ENCODE measurements at places on chromosomes 2 and 18.

DNA sequence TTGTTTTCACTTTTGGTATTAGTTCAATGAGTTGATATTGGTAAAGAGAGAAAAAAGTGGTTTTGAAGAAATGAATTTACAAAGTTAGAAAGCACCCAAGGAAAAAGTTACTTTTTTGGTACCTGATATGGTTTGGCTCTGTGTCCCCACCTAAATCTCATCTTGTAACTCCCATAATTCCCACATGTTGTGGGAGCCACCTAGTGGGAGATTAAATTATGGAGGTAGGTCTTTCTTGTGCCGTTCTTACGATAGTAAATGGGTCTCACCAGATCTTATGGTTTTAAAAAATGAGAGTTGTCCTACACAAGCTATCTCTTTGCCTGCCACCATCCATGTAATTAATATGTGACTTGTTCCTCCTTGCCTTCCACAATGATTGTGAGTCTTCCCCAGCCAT is 965.6 kb upstream of the NRXN1 start:
- DNase-seq = no peak

- no peak for DNase-seq
Measured at GRCh38 chr2:171883275-171883893, 10.7 kb downstream of the SLC25A12 start.

DNA sequence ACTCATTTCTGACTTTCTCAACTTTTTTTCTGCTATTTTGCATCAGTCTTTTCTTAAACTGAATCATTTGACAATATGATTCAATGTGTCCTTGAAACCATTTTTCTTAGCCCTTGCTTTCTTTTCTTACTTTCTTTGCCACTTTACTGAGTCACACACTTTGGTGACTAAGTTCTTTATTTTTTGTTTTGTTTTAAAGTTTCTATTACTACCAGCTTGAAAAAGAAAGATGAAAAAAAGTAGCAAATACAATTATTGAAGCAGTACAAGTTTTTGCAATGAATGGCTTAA is 116.5 kb downstream of the DOCK10 start:
- no peak for DNase-seq

DNA sequence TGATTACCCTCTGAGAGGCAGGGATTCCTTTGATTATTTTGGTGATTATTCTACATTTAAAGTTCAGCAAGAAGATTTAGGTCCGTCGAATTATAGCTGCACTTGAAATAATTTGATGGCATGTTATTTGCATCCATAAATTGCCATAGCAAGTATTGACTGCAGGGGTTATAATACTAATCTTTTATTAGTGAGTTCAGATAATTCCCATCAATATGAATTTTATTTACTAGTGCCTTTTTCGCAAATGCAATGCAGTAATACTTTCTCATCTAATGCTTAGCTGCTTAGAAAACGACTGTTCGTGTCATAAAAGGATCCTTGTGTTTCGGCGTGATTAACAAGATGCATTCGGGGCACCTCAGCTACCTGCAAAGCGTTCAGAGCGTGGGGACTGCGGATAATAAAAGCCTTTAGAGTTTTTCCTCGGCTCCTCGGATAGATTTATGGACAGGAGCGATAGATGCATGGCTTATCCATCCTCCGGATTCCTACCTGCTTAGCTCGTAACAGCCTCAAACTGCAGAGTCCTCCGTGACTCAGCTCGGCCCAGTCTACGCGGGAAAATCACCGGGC is 2.5 kb upstream of the GBX2 start:
- peak; percentile 24 for DNase-seq
